GM23248 (cell line): ENCODE measurements at places on chromosomes 5 and 9. TPM values are rescaled to one million over a fixed set of nuclear protein-coding genes. Genes with fewer than 3 reads are reported as not detected.

- H3K36me3 ChIP-seq = peaks cover 39% of the 10 kb centered on the region
- 0 out of 2 replicates have a peak overlapping the region, but pooled peaks have one; percentile 38 for H3K27ac ChIP-seq
- no peaks in the 10 kb centered on the region for H3K27me3 ChIP-seq
- no peak overlapping the region for H3K4me3 ChIP-seq
- H3K4me1 ChIP-seq = peaks cover 23% of the 10 kb centered on the region
These were observed 237.0 kb downstream of the PAPPA start for GRCh38 chr9:116390303-116391228.

- DNase-seq = no peak
- no peaks in the 10 kb centered on the region for H3K36me3 ChIP-seq
- H3K4me3 ChIP-seq = no peak overlapping the region
- no peaks in the 10 kb centered on the region for H3K4me1 ChIP-seq
These were observed 3.9 kb downstream of the LCN8 start for GRCh38 chr9:136754059-136754572.

DNA sequence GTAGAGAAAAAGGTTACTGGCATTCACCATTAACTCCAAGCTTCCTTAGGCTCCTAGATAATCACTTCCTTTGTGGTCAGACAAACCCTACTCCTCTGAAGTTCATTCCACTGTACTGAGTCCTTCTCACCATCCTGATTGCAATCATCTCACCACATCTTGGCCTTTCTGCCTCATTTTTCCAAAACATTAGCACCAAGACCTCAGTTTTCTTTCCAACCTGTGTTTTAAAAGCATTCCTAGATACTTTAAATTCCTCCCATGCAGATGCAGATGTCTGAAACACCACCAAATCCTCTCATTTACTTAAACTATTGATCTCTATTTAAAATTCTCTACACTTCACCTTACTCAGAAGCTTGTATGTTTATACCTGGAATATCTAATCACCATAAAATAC lies 961.3 kb upstream of the CTNND2 start:
- no peak overlapping the region for H3K27ac ChIP-seq
- no peak overlapping the region for H3K4me3 ChIP-seq
- no peaks in the 10 kb centered on the region for H3K27me3 ChIP-seq

DNA sequence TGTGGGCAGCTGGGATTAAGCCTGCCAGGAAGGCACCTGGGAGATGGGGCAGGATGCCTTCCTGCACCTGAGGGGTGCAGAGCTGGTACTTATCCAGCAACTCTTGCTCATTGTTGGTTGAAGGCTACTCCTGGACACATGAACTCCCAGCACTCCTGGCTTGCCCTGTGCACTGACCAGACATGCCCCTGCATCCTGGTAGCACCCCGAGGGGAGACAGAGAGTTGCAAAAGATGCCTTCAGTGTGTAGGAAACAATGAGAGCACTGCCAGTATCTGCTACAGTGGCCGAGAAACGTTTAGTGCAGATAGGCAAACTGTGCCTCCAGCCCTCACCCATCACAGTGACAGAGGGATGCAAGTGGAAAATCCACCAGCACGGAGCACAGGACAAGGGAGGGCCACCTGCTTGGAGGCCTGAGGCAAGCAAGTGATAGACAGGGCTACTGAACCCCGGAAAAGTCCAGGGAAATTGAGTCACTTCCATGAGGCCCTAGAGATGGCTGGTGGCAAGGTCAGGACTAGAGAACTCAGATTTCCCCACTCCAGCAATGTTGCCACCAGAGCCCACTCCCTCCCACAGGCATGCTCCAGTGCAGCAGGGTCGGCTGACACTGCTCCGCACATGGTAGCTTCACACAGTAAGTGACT lies 171.1 kb downstream of the FSTL4 start:
- no peaks in the 10 kb centered on the region for H3K36me3 ChIP-seq
- H3K27ac ChIP-seq = no peak overlapping the region
- DNase-seq = no peak
- no peak overlapping the region for H3K4me3 ChIP-seq
- no peaks in the 10 kb centered on the region for H3K4me1 ChIP-seq

DNA sequence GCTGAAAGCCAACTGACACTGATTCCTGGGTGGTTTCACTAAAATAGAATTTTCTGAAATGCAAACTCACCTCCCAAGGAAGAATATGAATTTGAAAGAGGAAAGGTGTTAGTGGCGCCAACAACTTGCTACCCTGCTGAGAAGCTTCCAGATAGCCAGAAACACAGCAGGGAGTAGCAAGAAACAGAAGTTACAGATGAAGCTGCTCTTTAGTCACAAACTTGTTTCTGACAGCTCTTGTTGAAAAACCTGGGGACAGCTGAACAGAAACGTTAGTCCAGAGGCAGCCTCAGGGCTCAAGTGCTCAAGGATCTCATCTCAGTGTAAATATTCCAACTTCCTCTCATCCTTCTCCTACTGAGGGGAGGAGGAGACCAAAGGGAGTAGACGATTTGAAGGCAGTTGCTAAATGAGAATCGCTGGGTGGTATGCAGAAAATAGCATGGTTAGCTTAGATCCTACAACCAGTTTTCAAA lies 184.1 kb downstream of the PDE4D start:
- H3K27me3 ChIP-seq = 0 out of 2 replicates have a peak, but pooled peaks cover 4% of the 10 kb centered on the region
- peaks cover 6% of the 10 kb centered on the region for H3K4me1 ChIP-seq
- no peak overlapping the region for H3K4me3 ChIP-seq
- no peak overlapping the region for H3K27ac ChIP-seq

PCDHGA11 gene
- 15.3 and 18.1 TPM in 2 replicates for polyA plus RNA-seq

GRCh38 chr9:93080406-93080805 lies 15.6 kb upstream of the CARD19 start:
- H3K4me3 ChIP-seq = no peak overlapping the region
- no peak for DNase-seq
- no peaks in the 10 kb centered on the region for H3K4me1 ChIP-seq
- no peaks in the 10 kb centered on the region for H3K36me3 ChIP-seq
- no peaks in the 10 kb centered on the region for H3K27me3 ChIP-seq

DNA sequence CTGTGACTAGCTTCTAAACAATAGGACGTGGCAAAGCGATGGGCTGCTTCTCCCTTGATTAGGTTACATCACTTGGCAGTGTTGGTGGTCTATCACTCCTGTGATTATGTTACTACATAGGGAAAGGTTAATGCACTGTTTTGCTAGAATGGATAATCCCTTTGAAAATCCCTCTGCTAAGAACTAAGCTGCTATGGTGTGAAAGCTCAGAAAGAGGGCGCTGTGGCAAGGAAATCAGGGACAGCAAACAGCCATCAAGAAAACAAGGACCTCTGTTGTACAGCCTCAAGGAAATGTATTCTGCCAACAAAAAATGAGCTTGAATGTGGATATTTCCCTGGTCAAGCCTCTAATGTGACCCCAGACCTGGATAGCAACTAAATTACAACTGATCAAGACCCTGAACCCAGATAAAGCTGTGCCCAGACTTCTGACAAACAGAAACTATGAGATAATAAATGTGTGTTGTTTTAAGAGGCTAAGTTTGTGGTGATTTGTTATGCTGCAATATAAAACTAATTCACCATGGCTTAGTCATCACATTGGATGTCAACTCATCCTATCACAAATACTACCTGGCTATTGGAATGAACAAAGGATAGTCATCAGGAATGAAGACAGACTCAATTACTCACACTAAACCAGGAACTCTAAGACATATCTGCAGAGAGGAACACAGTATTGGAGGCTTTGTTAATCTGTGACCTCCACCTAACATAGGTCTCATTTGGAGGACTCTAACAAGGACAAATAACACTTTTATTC lies 1215.9 kb downstream of the EFNA5 start:
- no peaks in the 10 kb centered on the region for H3K36me3 ChIP-seq
- peak; percentile 0 for DNase-seq
- H3K4me1 ChIP-seq = no peaks in the 10 kb centered on the region
- no peaks in the 10 kb centered on the region for H3K27me3 ChIP-seq
- H3K4me3 ChIP-seq = no peak overlapping the region
- H3K27ac ChIP-seq = no peak overlapping the region

- H3K27ac ChIP-seq = no peak overlapping the region
- no peak for DNase-seq
- H3K4me3 ChIP-seq = no peak overlapping the region
- no peaks in the 10 kb centered on the region for H3K36me3 ChIP-seq
- no peaks in the 10 kb centered on the region; the same call in 1 of the 2 replicates for H3K4me1 ChIP-seq
These were observed 34.5 kb upstream of the ZNF366 start for GRCh38 chr5:72541501-72542225.

DNA sequence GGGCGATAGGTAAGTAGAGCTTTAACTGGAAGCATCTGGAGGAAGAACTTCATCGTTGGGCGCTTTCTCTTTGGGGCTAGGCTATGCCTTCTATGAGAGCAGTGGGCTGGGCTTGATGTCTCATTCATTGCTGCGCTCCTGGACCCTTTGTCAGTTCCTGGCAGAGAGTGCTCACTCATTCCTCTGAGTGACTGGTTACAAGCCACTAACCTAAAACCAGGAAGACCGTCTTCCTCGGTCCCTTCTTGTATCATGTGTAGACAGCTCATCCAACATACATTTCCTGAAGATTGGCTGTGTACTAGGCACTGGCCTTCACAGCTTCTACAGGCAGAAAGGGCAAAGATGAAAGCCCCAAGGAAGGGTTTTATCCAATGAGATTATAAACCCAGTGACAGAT lies 6.4 kb downstream of the SWI5 start:
- H3K4me3 ChIP-seq = no peak overlapping the region
- H3K27me3 ChIP-seq = no peaks in the 10 kb centered on the region
- H3K4me1 ChIP-seq = peaks cover 10% of the 10 kb centered on the region
- no peaks in the 10 kb centered on the region for H3K36me3 ChIP-seq

PPIC gene
- 244 and 247 TPM in 2 replicates for polyA plus RNA-seq

PLAC8L1 gene
- polyA plus RNA-seq = 0.41 and 0.56 TPM in 2 replicates

MORN5 gene
- not detected in 2 replicates for polyA plus RNA-seq

SMIM33 gene
- polyA plus RNA-seq = not detected in 2 replicates

PCSK5 gene
- polyA plus RNA-seq = 1.9 and 2.3 TPM in 2 replicates

GRCh38 chr5:11390291-11390767 lies 513.9 kb downstream of the CTNND2 start:
- peaks cover 17% of the 10 kb centered on the region for H3K27me3 ChIP-seq
- peak; percentile 6 for DNase-seq
- H3K27ac ChIP-seq = no peak overlapping the region
- no peak overlapping the region for H3K4me3 ChIP-seq
